ENCODE measurements at places on chromosomes 1 and 21.

- peak; percentile 70 for DNase-seq
Observed at GRCh38 chr1:154386643-154387352, 18.3 kb upstream of the IL6R start.

- DNase-seq: no peak
Observed at GRCh38 chr1:89221341-89221740, 22.6 kb upstream of the GBP4 start.

- no peak for DNase-seq
Observed at GRCh38 chr1:105830571-105831146, 1225.8 kb upstream of the PRMT6 start.

GRCh38 chr1:207762622-207763021 lies 10.8 kb downstream of the CD46 start:
- no peak for DNase-seq

DNA sequence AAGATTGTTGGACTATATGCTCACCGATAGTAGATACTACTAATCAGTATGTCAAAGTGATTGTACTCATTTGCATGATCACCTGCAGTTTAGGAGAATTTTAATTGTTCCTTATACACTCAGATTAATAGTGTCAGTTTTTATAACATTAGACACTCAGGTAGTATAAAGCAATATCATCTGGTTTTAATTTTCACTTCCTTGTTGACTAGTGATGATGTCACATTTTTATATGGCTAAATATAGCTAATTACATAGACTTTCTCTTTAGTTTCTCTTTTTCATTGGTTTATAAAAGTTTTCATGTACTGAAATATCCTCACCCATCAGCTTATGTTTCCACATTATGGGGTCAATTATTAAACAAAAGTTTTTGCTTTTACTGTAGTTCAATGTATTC lies 1332.4 kb upstream of the ADGRL2 start:
- no peak for DNase-seq

GRCh38 chr1:209485167-209485566 lies 98.3 kb upstream of the CAMK1G start:
- DNase-seq: no peak

DNA sequence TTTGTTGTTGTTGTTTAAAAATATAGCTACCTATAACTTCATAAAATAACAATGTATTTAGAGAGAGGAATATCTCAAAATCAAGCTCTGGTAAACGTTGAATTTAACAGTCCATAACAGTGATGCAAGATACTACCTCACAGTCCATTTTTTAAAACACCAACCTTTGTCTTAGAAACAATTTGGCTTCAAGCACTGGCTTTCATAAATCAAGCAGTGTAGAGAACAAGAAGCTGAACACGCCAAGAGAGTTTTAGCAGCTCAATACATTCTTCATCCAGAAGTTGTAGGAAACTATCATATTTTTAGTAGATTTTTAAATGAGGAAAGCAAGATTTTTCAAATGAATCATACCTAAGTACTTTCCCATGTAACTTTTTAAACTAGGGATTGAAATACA lies 334.3 kb upstream of the ADAMTS5 start:
- DNase-seq: no peak

GRCh38 chr1:32742199-32742947 lies 39.8 kb upstream of the SYNC start:
- no peak for DNase-seq

DNA sequence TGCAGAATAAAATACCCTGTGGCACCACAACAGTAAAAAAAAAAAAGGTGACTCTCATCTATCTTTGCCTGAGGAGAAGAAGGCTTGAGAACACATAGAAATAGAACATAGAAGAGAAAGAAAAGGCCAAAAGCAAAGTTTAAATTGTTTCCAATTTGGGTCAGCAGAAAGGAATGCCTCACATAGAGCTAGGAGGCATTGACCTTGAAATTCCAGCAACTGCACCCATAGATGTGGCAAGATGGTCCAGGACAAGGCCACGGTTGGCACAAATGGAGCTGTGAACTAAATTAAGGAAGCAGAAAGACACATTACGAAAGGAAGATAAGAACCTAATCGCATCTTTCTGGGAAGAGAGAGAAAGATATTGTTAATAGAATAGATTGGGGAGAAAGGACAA lies 588.3 kb downstream of the LMO4 start:
- no peak for DNase-seq

- DNase-seq: no peak
Observed at GRCh38 chr1:109979489-109980091, 5.0 kb upstream of the AHCYL1 start.

DNA sequence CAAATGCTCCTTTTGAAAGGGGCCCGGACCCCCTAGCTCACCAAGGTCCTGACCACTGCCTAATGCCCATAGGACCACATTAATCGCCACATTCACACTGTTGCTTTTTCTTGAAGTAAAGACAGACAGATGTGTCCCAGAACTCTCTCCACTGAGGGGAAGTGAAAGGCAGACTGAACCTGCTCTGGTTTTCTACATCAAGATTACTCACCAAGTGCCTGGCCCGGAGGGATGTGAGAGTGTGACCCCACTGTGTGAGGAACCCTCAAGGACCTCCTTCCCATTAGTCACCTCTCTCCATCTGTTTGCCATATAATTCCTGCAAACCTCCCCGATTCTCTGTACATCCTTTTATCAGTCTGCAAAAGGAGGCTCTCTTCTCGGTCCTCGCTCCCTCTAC lies 381.5 kb downstream of the OMA1 start:
- DNase-seq: no peak

DNA sequence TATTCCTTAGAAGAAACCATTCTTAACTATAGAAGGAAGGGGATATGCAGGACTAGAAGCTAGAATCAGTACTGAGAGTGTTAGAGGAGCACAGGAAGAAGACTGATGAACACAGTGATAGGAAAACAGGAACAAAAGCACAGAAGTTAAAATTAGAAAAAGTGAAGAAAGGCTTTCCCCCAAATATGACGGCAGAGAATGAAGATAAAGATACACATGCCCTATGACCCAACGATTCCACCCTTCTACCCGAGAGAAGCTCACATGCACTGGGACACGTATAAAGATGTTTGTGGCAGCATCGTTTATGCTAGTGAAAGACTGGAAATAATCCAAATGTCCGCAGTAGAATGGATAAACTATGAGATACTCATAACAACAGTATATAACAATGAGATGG lies 74.2 kb downstream of the DTL start:
- DNase-seq: no peak

DNA sequence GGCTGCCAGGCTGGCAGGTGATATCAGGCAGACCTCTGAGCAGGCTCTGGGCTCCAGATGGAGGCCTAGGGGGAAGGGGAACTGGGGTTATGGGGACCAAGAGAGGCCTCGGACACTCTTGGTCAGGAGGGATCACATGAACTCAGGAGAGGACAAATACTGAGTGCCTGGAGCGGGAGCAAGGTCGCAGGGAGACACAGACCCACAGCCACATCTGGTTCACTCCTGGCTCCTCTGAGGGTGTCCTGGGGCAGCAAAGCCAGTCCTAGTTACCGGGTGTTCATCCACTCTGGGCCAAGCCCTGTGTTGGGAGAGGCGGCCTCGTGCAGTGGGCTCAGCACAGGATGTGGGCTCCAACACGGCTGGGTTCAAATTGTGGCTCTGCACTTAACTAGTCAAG lies 239.0 kb downstream of the PTPRU start:
- no peak for DNase-seq

DNA sequence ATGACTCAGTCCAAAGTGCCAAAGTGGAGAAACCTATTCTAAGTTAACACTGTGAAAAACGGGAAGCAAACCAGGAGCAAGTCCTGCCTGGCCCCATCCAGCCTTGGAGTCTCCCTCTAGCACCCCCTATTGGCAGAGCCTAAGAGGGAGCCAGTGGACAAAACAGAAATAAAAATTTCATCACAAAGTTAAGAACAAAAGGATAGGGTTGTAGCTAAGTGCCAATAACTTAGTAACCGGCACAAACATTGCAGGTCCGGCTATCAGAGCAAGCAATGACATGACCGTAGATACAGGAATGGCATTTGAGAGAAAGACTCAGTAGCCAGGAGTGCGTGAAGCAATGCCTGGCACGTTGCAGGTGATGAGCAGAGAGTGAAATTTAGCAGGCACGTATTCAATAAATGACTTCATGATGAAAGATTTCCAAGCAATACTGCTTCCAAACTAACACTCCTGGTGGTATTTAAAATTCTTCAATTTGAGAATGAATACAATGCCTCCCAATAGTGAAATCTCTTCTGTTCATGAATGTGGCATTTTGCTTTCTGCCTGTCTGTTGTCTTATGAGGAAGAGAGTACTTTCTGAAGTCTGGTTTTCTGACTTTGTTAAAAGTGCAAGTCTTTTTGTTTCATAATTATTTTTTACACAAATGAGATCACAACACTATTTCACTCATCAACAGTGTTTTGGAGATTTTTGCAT lies 391.0 kb downstream of the OMA1 start:
- no peak for DNase-seq

- DNase-seq: no peak
Observed at GRCh38 chr1:6858596-6858995, 73.3 kb downstream of the CAMTA1 start.
